ENCODE measurements at places on chromosomes 6 and 20.
A peak's percentile ranks its signal among the peaks of the same experiment; 100 is the strongest.

GRCh38 chr6:132392792-132393191 is 8.5 kb downstream of the MOXD1 start:
- no peak for DNase-seq

GRCh38 chr6:125950293-125950692 is 6.3 kb upstream of the HINT3 start:
- DNase-seq = peak; percentile 73

GRCh38 chr6:138182939-138183789 is 21.4 kb downstream of the ARFGEF3 start:
- DNase-seq = no peak

- no peak for DNase-seq
Measured at GRCh38 chr6:36612101-36612625, 18.0 kb downstream of the SRSF3 start.

DNA sequence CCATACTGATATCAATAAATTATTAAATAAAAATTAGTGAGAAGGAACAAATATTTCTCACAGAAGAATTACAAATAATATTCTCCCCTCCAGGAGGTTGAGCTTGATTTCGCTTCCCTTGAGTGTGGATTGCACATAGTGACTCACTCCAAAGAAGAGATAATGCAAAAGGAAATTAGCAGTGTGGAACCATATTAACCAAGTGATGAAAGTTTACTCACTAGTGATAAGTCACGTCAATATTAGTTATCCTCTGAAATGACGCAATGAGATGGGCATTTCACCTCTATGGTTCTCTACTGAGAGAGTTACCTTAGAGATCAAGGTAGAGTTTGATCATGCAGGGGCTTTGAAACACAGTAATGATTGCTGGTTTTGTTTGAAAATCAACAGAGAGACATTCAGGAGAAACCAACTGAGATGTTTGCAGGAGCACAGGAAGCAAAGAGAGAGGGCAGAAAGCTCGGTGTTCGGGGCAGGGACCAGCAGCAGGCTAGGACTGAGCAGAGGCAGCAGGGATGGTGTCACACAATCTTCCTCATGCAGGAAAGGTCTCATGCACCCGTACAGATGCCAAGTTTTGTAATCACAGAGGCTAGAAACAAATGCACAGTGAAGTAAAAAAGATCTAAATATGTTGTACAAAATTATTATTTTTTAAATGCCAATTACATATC is 634.5 kb downstream of the QKI start:
- no peak for DNase-seq

DNA sequence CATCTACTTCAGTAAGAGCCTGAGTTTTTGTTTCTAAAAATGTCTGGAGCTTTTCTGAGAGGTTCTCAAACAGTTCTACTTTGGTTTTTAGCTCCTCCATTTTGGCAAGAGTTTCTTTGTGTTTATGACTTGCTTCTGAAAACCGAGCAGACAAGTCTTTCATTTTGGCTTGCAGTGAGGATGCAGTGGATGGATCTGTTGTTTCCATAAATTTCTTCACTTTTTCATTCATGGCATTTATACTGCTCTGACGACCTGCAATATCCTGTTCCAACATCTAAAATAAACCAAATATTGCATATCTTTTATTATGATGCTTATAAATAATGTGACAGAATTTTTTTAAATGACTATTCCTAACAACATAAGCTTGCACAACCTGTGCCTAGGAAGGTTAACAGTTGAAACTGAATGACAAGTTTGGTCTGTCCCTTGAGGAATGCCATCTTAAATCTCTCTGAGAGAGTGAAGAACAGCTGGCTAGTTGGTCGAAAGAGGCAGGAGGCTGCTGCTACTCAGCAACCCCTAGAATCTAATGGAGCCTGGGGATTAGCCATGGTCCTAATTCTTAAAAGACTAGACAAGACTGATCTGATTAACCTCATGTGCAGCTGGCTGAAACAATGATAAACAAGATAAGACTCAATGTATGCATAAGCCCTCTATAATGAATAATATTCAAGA is 69.8 kb downstream of the DST start:
- no peak for DNase-seq

GRCh38 chr6:152048921-152049320 is 241.4 kb downstream of the ESR1 start:
- DNase-seq = no peak

- DNase-seq = no peak
Measured at GRCh38 chr6:105620878-105621277, 218.0 kb upstream of the PREP start.

DNA sequence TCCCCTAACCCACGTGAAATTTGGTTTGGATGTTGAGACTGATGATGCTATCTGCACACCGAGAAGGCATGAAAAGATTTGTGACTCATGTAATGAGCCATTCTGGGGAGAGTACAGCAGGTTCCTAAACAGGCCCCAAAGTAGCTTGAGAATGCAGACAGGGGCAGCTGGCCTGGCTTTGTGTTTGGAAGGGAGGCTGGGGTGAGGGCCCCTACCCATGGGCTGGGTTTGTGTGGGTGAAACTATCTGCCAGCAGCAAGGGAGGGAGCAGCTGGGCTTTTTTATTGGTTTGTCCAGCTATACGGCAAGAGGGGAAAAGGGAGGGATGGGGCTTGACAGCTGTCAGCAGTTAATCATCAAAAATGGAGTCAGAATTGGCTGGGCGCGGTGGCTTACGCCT is 87.0 kb upstream of the RNF24 start:
- DNase-seq = no peak

DNA sequence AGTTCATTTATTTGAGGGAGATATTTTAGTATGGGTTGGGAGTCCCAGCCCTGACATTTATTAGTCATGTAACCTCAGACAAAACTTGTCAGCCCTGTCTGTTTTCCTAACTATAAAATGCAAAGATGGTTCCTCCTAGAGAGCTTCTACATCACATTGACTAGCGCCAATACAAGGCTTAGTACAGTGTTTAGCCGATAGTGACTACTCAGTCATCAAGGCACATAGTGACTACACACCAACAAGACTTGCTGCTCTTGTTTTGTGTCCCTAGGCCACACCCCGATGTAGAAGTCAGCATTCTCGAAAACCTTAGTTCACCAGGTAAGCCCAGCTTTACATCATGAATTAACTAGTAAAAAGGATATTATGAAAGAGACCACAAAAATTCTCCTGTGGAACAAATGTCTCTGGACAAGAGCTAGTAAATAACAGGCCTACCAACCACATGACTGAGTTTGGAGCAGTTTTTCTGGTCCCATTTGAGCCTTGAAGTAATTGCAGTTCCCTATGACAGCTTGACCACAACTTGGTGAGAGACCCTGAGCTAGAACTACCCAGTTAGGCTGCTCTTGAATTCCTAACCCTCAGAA is 68.8 kb downstream of the PFDN4 start:
- DNase-seq = no peak

- no peak for DNase-seq
Measured at GRCh38 chr20:49483696-49484123, 1.2 kb upstream of the KCNB1 start.

GRCh38 chr6:157744102-157744601 is 78.9 kb upstream of the SNX9 start:
- no peak for DNase-seq

DNA sequence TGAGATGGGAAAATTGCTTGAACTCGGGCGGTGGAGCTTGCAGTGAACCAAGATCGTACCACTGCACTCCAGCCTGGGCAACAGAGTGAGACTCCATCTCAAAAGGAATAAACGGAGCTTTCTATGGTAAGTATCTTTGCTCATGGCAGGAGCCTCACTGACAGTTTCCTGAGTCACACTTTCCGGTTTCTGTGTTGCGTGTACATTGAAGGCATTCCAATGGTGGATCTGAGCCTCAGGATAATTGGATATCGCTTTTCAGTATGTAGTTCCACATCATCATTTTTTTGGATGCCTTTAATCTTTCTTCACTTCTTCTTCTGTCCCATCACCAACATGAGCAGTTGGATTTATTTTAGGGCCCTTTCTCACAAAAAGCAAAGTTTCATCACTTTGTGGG is 28.6 kb upstream of the GTSF1L start:
- peak; percentile 75 for DNase-seq

GRCh38 chr6:43125119-43125518 is 46.0 kb upstream of the SRF start:
- DNase-seq = peak; percentile 96

DNA sequence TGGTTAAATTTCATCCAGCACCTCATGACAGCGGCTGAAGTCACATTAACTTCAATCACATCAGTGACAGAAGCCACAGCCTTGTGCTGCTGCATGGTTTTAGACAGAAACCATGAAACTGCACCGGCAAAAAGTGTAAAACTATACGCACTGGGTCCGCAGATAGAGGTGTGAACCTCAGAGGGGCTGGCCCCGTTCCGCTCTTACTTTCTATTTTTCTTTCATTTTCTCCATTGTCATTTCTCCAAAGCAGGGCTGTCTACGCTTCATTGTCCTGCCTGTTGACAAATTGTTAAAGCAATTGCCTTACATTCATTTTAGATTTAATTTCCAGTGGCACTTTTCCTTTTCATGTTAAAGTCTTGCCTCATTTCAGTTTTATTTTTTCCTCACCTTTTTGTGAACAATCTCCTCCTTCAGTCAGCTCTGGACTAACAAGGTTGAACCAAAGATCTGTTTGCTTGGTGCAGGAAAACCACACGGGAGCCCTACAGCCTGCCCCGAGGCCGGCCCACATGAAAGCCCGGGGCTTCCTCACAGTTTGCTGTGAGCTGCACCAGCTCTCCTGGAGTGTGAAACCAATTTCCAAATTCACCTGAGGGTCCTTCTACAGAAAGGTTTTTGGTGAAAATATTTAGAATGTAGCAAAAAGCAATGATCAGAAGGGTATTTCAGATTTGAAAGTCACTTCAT is 63.7 kb downstream of the PRR18 start:
- no peak for DNase-seq

DNA sequence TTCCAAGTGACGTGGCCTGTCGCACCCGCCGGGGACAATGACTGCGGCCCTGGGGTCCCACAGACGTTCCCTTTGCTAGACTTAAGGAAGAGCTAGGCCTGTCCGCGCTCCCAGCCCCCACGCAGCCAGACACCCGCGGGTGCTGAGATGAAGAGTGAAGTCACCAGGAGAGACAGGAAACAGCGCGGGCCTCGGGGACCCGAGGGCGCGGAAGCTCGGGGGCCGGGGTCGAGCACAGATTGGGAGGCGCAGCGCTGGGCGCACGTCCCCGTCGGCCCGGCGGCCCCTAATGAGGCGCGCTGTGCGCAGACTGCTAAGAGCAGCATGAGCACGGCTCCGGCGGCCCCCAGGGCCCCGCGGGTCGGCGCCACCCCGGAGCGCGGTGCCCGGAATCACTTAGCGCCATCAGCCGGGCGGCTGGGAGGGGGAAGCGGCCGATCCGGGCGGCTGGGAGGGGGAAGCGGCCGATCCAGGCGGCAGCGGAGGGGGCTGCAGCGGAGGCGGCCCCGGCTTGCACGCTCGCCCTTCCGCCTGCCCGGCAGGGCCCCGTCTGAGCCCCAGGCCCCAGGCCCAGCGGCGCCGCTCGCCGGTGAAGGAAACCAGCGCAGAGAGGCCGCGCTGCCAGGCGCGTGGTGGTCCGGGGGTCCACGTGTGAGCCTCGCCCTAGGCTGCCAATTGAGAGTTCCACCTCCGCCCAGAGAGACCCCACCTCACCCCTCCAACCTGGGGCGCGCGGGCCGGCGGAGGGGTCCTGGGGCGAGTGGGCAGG is 8.3 kb upstream of the AVP start:
- DNase-seq = no peak
